Liver (tissue), 10 donors: ENCODE measurements at places on chromosomes 16 and 17. TPM values are rescaled to one million over a fixed set of nuclear protein-coding genes. Genes with fewer than 3 reads are reported as not detected.

DNA sequence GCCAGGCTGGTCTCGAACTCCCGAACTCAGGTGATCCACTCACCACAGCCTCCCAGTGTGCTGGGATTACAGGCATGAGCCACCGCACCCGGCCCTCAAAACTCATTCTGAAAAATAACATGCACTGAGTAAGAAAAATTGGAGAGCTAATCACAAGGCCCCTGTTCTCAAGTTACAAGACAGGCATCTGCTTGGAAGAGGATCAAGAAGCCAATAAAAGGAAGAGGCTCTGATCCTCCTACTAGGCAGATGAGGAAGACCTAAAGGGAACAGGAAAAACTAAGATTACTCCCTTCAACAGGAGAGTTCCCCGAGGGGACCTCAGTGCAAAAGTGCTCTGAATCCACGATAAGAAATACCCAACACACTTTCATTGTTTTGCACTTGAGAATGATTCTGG is 18.4 kb downstream of the BLMH start:
- peaks cover 18% of the 10 kb centered on the region for H3K36me3 ChIP-seq
- no peaks in the 10 kb centered on the region for H3K4me1 ChIP-seq
- no peak overlapping the region for H3K4me3 ChIP-seq

DNA sequence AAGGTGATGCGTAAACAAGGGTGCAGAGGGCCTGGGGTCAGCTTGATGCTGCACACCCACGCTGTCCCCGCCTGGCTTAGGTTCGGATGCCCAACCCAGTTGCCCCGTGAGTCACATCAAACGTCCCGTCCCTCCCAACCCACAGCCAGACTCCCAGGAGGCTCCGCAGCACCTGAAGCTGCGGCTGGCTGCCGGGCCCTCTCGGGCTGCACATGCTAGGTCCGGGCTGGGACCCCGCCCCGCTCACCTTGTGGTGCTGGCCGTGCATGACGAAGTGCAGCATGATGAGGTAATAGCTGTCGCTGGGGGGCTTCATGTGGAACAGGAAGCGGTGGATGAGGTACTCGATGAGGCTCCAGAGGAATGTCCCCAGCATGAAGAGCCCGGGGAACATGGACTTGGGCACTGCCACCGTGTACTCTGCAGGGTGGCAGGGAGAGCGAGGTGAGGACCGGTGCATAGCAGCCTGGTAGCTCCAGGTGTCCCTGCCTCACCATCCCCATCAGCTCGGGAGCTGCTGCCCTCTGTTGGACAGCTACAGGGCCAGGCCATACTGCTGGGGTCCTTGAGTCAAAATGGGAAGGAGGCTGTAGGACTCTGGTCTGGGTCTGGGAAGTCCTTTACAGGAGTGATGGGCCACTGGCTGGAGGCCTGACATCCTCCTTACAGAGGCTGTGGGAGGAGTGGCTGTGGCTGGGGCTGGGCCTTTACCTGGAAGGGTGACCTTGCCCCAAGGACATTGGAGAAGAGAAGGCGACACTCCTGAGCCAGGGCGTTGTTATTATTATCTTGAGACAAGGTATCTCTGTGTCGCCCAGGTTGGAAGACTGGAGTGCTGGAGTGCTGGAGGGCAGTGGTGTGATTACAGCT is 18.3 kb upstream of the MLKL start:
- H3K4me3 ChIP-seq, result no peak overlapping the region
- no peaks in the 10 kb centered on the region for H3K36me3 ChIP-seq
- DNase-seq, result no peak
- H3K27me3 ChIP-seq, result no peaks in the 10 kb centered on the region
- no peaks in the 10 kb centered on the region for H3K4me1 ChIP-seq

DNA sequence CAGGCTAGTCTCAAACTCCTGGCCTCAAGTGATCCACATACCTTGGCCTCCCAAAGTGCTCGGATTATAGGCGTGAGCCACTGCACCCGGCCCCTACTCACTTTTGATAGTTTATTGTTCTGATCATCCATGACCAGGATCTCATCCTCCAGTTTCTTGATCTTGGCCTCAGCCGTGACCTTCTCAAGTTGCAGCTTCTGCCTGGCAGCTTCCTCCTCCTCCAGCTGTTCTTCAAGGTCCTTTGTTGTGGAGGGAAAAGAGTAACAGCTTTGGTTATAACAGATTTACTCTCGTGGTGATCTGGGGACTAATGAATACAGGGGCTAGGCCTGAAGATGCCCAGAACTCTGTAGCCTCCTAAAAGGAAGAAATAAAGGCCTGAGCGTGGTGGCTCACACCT is 89.9 kb downstream of the NDE1 start:
- no peak overlapping the region for H3K4me3 ChIP-seq
- DNase-seq, result no peak
- H3K27ac ChIP-seq, result no peak overlapping the region
- no peaks in the 10 kb centered on the region for H3K4me1 ChIP-seq

CFAP97D1 gene
- total RNA-seq, result 0.08 TPM

CTRL gene
- total RNA-seq, result 0.50 TPM
